NCI-H1092 (cell line): ENCODE measurements at places on chromosomes 3 and 15.

GRCh38 chr3:45965253-45965652 lies 22.0 kb downstream of the CXCR6 start:
- no peak for DNase-seq

DNA sequence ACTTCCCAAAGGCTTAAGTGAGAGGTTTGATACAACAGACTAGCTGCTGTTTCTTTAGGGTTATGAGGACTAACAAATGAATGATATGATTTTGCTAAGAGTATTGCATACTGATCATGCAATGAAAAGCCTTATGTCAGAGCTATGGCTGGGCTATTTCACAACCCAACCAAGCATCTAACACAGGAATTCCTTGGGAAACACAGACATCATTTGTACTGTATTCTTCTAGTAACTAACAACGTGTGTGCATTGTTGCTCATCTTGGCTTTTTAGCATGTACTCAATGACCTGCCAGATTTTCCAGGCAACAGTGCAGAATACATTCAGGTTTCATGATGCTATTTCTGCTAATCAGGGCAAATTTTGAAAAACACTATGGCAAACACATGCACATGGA lies 19.3 kb downstream of the PDZRN3 start:
- no peak for DNase-seq

DNA sequence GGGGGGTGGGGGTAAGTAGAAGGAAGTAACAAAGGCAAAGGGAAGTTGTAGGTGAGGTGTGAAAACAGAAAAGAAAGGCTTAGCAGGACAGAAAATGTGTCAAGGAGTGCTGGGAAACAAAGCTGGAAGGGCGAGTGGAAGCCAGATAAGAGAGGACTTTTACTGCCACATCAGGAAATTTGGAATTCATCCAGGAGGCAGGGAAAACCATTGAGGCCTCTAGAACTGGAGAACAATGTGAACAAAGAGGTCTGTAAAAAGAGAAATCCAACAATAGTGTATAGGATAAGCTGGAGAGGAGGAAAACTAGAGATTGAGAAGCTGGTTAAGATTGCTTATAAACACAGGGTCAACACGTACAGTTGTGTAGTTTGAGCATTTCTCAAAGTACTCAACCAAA lies 116.6 kb downstream of the NTRK3 start:
- no peak for DNase-seq

GRCh38 chr15:75759416-75760130 lies 46.9 kb upstream of the CSPG4 start:
- DNase-seq = no peak

GRCh38 chr3:64501298-64501906 lies 186.4 kb downstream of the ADAMTS9 start:
- no peak for DNase-seq

GRCh38 chr3:107845380-107846278 lies 245.2 kb downstream of the CD47 start:
- DNase-seq = no peak

DNA sequence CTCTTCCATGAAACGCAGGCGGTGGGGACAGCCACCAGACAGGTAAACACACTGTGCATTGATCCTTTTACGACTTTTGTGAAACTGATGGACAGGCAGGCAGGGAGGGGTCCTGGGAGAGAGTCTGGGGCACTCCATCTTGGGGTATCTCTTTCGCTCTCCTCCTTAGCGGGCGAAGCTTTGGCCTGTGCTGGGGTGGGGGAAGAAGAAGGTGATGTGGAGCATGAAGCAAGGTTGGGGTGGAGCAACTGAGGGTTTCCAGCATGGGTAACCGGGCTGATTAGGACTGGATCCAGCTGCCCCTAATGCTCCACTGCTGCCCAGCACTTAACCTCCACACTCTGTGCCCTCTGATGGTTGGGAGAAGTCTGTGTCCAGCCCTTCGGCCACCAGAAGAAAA lies 25.6 kb downstream of the MUC20 start:
- no peak for DNase-seq

- DNase-seq = no peak
Observed at GRCh38 chr3:82927309-82928253, 1166.1 kb upstream of the GBE1 start.

DNA sequence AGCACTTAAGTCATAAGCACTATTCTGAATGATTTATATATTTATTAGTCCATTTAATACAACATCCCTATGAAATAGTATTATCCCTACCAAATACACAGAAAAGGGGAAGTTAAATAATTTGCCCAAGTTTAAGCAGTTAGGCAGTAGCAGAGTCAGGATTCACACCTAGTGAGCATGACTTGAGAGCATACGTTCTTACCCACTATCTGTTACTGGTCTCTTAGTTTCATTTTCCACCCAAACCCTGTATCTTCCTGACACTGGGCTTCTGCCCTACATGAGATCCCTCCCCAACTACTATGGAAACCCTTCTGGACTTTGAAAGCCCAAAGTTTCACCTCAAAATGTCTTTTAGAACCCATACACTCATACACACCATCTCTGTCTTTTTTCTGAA lies 4.4 kb upstream of the ATOSA start:
- no peak for DNase-seq

DNA sequence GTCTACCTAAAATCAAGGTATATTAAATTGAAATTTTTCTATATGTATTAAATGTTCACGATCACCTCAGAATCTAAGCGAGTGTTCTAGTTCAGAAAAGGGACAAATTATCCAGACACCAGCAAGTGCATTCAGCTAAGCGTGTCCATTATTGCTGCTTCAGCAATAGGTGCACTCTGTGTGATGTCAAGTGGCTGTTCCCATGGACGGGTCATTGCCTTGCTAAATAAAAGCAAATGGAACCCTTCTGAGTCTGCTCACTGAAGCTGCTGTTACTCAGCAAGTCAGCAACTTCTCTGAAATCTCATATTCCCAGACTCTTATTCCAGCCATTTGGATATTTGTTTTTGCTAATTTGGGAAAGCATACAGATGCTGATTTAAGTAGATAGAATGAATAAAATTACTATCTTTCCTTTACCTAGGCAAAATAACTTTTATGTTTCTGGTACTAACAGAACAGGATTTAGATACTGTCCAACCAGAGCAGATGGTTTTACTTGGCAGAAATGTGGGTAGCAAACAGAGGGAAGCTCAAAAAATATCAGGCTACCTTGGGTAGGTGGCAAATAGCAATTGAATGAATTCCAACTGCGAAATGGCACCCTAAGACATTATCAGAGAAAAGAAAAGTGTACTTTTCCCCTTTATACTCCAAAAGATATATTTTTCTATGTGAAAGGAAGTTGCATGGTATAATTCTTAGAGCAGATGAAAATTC lies 407.0 kb downstream of the GAP43 start:
- DNase-seq = no peak

DNA sequence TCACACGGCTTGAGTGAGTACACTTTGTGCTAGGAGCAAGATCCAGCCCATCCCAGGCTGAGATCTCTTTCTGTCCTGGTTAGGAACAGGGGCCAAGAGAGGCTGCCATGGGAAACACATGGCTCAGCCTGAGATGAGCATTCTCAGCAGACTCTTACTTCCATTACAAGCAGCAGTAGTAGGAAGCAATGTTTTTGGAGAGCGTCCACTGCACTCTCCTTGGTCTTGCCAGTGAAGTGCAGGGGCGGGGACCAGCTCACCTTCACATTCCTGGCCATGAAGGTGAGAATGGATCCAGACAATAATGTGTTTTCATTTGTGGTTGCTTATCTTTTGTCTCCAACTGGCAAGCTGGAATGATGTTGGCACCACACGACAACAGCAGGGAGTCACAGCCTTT lies 24.7 kb downstream of the ZNF80 start:
- no peak for DNase-seq

DNA sequence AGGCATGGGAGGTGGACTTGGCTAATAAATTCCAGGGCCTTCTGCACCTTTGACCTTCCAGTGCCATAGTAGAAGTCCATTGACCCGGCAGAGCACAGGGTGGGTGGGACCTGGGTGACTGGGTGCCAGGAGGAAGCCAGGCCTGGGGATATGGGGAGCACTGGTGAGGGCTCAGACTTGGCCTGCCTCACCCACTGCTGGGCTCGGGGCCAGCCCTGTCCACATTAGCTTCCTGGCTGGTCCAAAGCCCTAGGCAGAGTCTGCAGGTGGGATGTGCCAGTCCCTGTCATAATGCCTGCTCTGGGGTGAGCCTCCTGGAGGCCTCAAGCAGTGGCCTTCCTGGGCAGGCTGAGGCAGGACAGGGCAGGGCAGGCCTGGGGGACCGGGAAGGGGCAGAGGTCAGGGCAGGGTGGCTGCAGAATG lies 38.1 kb upstream of the CHRNB4 start:
- DNase-seq = no peak

GRCh38 chr3:167958141-167958540 lies 137.6 kb downstream of the GOLIM4 start:
- DNase-seq = no peak

- DNase-seq = no peak
Observed at GRCh38 chr3:20558161-20558560, 372.2 kb upstream of the SGO1 start.

GRCh38 chr3:184343200-184343876 lies 5.9 kb downstream of the FAM131A start:
- no peak for DNase-seq

GRCh38 chr3:149560617-149561016 lies 86.1 kb downstream of the TM4SF4 start:
- no peak for DNase-seq

DNA sequence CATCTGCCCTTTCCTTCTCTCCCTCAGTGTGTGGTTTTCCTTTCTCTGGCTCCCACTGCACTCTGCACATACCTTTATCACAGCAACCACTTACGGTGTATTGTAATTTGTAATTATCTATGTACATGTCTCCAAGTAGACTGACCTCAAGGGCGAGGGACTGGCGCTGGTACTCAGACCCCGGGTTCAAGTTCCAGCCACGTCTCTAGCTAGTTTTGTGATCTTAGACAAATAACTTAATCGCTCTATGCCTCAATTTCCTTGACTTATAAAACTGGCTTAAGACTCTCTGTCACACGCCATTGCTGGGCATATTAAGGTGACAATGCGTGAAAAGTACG lies 607 bp upstream of the SENP2 start:
- no peak for DNase-seq

DNA sequence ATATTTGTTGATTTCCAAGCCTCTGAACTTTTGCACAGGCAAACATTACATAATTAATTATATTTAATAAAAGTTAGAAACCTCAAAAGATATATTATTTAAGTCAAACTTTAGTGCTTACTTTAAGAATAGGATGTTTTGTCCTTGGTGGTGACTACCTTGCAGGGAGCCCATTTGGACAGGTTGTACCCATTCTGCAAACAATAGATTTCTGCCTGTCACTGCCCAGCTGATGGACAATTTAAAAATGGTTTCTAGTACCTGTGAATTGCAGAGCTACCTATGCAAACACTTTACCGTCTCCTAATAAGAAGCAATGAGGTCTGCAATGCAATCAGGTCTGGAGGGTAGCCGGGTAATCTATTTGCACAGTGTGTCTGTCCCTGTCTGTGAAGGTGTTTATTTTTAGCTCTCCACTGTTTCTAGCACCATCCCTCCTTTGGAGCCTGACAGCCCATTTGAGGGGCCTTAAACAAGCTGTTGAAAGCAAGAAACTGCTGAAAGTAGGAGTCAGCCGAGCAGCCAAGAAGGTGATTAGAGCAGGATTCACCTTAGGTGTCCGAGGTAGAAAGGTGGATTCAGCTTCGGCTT lies 556.2 kb upstream of the CFAP20DC start:
- DNase-seq = no peak

GRCh38 chr15:71207141-71207540 lies 91.9 kb downstream of the THSD4 start:
- DNase-seq = no peak

- peak; percentile 3 for DNase-seq
Observed at GRCh38 chr3:22960105-22960984, 242.8 kb upstream of the UBE2E2 start.

DNA sequence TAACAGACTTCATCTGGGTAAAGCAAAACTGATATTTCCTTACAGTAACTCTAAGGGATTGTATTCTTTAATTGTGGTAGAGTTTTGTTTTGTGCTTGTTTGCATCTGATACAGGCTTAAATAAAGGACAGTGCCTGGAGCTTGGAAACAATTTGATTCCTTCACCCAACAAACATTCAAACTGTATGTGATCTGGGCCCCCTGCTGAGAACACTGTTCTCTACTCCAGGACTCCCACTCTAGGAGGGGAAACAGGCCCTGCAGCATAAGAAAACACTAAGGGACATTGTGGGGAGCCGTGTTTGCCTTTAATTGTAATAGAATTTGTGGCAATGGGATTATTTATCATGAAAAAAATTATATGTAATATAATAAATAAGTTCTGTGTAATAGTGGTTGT lies 56.9 kb downstream of the CTDSPL start:
- DNase-seq = no peak

GRCh38 chr15:84891339-84891738 lies 6.9 kb downstream of the SLC28A1 start:
- DNase-seq = no peak

DNA sequence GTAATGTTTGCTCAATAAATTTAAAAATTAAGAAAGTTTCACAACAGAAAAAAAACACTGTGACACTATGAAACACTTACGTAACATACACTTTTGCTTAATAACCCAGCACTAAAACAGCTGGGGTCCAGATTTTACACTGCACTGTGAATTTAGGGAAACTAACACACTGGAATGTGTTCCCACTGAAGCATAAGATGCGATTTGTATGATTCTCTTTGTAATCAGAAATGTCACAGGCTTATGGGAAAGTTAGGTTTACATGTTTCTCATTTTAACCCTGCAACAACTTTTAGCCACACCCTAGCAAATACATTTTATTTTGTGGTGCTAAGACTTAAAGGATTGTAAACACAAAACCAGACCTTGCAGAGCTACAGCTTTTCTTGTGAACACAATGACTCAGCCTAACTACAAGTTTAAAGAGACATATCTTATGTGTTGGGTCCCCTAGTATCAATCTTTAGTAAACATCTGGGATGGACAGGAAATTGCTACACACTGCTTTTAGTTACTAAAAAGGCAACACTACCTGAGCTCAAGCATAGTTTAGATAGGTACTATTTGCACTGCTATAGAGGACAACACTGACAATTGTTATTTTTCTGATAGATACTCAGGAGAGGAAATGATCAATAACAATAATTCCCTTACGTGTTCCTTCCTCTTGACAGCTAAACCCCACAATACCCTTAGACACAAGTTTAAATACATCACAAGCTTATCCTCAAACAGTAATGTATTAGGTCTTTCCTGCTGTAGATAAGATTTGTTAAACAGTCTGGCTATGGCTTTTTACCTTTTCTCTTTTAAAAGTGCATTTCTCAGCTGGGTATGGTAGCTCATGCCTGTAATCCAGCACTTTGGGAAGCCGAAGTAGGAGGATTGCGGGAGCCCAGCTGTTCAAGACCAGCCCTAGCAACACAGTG lies 3.8 kb downstream of the PLD1 start:
- DNase-seq = no peak

DNA sequence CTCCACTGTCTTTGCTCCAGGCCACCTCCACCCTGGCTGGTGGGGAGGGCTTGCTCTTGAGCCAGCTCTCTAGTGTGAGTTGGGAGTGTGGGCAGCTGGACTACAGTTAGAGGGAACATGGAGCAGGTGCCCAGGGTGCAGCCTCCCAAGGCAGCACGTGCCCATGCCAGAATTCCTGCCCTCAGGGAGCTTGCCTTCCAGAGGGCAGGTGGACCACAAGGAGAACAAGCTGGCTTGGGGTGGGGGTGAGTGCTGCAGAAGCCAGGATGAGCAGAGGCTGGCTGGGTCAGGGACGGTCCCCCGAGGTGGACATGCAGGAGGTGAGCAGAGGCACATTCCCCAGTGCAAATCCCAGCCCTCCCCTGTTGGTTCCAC lies 89.5 kb downstream of the VGLL4 start:
- DNase-seq = no peak

- no peak for DNase-seq
Observed at GRCh38 chr15:75023872-75024636, 664 bp downstream of the PPCDC start.

- DNase-seq = no peak
Observed at GRCh38 chr15:92656089-92656488, 514 bp upstream of the FAM174B start.
